Stimulated activated CD4-positive, alpha-beta T cell treated with anti-CD3 and anti-CD28 coated beads, Interleukin-15, amount 100 ng/mL, for 1 hour (primary cell): ENCODE measurements at places on chromosomes 4 and X.

- no peak for DNase-seq
Observed at GRCh38 chr4:98758182-98758581, 99.8 kb upstream of the TSPAN5 start.

DNA sequence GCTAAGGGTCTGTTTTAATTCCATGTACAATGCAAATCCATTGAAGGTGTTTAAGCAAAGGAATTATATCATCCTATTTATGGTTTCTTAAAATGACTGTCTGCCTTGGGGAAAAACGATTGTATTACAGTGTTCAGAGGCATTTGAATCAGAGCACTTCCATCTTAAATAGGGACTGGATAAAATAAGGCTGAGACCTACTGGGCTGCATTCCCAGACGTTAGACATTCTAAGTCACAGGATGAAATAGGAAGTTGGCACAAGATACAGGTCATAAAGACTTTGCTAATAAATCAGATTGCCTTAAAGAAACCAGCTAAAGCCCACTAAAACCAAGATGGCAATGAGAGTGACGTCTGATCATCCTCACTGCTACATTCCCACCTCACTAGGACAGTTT lies 1167.2 kb upstream of the PABPC4L start:
- no peak for DNase-seq

DNA sequence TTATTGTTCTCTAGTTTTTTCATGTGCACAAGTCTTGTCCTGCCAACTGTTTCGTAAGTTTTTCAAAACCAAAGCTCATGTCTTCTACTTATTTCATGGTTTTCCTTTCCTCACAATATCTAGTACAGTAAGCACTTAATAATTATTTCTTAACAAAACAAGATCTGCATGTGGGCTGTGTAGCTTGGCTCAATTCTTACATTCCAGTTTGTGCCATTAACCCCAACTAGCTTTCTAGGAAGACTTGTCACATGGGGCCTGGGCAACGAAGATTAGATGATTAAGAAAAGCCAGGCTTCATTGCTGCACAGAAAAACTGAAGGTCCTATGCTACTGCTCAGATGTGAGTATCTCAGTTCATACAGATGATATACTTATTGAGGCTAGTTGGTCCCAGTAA lies 155.3 kb upstream of the TEX13A start:
- no peak for DNase-seq

- DNase-seq, result no peak
Observed at GRCh38 chrX:32533848-32534247, 677.5 kb downstream of the DMD start.

DNA sequence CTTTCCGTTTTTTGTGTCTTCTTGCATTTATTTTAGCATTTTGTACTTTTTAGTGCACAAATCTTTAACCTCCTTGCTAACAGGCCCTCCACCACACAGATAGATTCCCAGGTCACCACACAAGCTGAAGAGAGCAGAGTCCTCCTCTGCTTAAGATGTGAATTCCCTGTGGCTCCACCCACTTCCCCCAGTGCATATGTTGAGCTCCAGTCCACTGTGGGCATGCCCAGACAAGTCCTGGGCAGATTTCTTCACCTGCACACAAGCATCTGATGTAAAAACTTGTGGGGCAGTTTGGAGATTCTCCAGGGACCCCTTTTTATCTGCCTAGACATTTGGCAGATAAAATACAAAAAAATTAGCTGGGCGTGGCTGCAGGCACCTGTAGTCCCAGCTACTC lies 19.8 kb upstream of the PASD1 start:
- no peak for DNase-seq
